ENCODE measurements at places on chromosomes 3 and 15. TPM values are rescaled to one million over a fixed set of nuclear protein-coding genes. Genes with fewer than 3 reads are reported as not detected.
A peak's percentile ranks its signal among the peaks of the same experiment; 100 is the strongest.

Gene DUOX1
- not detected for total RNA-seq

Gene TAGLN3
- not detected for total RNA-seq

Gene CTXN2
- not detected for total RNA-seq

Gene RLBP1
- total RNA-seq, result not detected

Gene SLC6A20
- not detected for total RNA-seq

Gene MYD88
- 32.9 TPM for total RNA-seq

DNA sequence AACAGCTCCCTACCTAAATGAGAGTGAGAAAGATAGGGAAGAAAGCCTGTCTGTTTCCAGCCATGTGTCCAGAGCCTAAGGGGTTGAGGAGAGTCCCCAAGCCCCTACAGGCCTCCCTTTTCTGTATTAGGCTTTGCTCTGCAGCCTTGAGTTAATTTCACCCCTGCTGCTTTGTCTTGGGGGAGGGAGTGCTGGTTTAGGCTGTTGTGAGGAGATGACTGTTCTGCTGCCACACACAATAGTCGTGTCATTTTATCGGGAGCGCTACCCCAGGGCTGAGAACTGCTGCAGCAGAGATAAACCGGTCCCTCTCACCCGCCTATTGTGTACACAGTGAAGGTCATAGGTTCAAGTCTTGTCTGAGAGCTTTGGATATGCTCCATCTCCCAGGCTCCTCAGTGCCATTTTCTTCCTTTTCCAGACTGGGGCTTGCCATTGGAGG, 1.4 kb downstream of the ZNF609 start:
- DNase-seq, result peak; percentile 37

- no peak for DNase-seq
These were observed 15.4 kb downstream of the RTP1 start for GRCh38 chr3:187212705-187213104.

DNA sequence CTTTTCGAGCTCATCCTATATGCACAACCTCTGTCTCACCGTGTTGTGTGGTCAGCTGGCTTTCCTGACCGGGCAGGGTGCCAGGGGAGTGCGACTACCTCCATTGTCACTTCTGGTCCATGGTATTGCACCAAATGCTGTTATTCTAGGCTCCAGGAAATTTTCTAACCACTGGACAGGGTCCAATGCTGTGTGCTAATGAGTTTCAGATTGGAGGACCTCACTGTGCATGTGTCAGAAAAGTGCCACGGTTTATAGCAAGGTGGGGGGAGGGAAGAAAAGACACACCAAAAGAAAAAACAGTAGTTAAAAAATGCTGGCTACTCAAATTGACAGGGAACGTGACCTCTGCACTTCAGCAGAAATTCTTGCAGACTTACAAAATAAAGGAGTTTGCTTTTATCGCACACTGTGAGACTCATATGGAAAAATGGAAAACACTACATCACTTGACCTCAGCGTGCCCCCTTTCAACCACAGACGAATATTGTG, 480.1 kb downstream of the FOXP1 start:
- DNase-seq, result no peak

GRCh38 chr3:131900891-131901290, 133.9 kb downstream of the CPNE4 start:
- DNase-seq, result no peak

GRCh38 chr3:187738331-187739093, 6.8 kb downstream of the BCL6 start:
- peak; percentile 54 for DNase-seq

GRCh38 chr3:14539384-14539741, 779 bp downstream of the GRIP2 start:
- DNase-seq, result no peak

GRCh38 chr3:52721002-52721729, 15.3 kb downstream of the SPCS1 start:
- DNase-seq, result no peak

- no peak for DNase-seq
These were observed 43.5 kb downstream of the PHLDB2 start for GRCh38 chr3:111902534-111902933.

DNA sequence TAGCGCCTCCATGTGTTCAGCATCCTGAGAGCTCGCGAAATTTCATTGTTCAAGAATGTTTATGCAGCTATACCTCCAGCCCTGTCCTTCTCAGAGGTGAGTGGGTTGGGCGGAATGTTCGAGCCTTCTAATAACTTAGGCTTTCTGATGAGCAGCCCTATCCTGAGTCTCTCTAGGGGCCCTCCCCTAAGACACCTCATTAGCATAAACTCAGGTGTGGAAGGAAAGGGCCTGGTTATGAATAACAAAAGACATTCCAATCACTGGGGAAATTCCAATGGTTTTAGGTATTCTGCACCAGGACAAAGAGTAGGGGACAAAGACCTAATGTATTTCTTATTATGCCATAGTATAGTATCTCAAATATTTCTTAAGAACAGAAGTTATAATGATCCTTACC, 138.1 kb upstream of the PDZRN3 start:
- DNase-seq, result no peak

DNA sequence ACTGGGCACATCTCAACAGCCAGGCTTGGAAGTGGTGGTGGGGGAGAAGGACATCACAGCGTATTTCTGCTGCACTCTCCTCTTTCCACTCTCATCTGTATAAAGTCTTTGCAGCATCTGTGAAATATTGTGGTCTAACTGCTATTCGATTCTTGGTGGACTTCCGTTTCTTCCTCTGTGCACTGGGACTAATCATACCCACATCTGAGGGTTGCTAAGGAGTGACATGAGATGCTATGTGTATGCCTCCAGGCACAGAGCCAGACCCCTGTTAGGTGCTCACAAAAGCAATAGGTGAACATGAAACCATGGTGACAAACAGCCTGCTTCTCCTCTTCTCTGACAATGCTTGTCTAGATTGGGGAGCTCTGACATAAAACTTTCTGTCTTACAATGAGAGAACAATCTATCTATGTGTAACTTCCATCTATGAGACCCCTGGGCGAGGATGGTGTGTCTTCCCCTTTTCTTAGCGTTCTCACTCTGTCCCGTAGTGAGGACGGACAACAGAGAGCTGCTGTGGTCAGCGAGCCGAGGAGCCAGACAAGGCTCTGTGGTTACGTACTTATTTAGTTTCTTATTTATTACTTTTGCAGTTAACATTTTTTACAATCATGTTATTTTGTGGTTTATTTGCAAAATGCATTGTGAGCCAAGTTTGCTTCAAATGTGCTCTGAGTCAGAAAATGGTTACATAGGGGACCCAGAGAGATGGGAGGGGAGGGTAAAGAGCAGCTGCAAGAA, 196.7 kb upstream of the TPRG1 start:
- DNase-seq, result no peak

GRCh38 chr3:148186881-148187280, 510.8 kb upstream of the AGTR1 start:
- DNase-seq, result no peak

GRCh38 chr3:117035745-117036144, 326.2 kb downstream of the TUSC7 start:
- DNase-seq, result no peak

DNA sequence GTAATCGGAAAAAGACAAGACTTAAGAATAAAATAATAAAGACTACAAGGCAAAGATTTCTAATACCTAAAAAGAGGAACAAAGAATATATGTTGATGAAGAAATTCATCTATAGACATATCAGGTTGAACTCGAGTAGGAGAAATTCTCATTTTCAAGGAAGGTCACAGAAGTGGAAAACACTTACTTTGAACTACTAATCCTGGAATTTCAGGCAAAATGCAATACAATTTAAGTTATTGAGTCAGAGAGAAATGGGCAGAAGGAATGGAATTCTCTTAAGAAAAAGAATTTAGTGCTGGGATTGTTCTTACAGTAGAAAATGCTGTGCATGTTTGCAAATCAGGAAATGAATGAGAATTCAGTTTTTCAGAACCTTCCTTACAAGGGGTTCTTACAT, 135.9 kb upstream of the TGFBR2 start:
- no peak for DNase-seq

DNA sequence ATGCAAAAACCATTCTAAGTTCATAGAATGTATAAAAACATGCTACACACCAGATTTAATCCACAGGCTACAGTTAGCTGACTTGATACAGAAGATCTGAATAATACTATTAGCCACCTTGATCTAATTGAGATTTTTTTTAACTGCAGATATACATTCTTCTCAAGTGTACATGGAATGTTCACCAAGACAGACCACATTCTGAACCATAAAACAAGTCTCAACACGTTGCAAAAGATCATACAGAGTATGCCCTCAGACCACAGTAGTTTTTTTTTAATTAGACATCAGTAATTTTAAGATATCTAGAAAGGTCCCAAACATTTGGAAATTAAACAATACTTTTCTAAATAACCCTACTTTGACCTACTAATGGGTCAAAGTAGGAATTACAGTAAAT, 83.3 kb downstream of the FGF7 start:
- DNase-seq, result no peak

GRCh38 chr3:121660356-121661171, at the start of gene HCLS1:
TSS of gene HCLS1 (minus strand) at chr3:121660903. CDS start at chr3:121658347, 2,556 bp downstream.
- DNase-seq, result peak; percentile 48

GRCh38 chr3:67109651-67110204, 111.6 kb downstream of the KBTBD8 start:
- no peak for DNase-seq

DNA sequence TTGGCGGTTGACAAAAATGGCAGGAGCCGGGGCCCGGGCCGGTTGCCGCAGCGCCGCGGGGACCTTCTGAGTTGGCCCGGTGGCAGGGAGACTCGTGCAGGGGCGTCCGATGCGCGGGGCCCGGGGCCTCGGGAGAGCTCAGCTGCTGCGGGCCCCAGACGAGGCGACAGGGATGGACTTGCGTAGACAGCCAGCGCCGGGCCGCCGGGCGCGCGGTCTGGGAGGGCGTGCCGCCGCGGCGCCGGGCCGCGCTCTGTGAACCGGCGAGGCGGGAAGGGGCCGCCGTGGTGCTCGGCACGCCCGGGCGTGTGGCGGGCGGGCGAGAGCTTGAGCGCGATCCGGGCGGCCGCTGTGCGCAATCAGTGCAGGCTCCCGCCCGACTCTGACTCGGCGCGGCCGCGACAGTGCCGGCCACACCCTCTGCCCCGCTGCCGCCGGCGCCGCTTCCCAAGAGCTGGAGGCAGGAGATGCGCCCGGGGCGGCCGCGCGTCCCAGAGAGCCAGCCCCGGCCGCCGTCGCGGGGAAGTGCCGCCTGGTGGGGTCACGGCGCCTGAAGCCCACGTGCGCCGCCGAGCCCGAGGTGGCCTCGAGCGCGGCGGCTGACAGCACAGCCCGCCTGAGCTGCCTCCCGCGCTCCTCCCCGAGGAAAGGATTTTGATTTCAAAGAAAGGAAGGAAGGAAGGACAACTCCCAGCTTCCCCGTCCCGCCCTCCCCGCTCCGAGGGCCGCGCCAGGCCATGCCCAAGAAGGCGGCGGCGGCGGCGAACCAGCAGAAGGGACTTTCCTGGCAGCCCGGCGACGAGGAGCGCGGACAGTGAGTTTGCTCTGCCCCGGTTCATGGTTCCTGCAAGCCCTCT, 657 bp downstream of the TLNRD1 start:
- peak; percentile 67 for DNase-seq

GRCh38 chr15:89227425-89227824, 6.0 kb upstream of the RLBP1 start:
- no peak for DNase-seq

- DNase-seq, result no peak
These were observed 44.0 kb downstream of the EIF4E3 start for GRCh38 chr3:71681224-71681668.

Measured in CD8-positive, alpha-beta memory T cell (primary cell).